ENCODE measurements at places on chromosomes 3 and 15.

DNA sequence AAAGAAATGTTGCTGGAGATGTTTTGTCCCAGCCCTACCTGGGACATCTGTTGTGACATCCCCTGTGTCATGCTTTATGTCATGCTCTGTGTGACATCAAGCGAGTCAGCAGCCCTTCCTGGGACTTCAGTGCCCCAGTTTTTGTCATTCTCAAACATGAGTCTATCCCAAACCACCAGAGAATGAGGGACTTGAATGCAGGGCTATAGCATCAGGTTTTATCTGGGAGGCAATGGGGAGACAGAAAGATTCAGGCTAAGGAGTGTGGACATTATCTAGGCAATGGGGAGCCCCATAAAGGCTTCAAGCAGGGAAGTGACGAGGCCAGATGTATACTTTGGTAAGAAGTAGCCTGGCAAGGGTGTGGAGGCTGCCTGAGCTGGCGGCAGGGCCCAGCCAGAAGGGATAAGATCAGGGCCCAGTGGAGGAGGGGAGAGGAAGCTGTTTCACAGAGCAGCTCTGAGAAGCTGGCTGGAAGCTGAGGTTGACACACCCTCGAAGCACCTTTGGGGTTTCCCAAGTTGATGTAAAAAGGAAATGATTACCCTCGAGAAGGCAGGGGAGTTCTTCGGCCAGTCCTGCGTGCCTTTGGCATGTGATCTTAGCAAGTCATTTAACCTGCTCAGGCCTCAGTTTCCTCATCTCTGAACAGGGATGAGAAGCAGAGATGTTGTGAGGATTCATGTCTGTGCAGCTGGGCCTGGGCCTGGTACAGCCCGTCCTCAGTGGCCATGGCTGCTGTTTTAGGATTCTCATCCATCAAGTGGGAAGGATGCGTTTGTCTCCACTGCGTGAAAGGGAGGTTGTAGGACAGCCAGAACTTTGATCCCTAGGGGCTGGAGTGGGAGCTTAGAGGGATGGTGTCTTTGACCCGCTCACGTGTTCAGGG, 34.3 kb downstream of the IRAK2 start:
- DNase-seq, result no peak

DNA sequence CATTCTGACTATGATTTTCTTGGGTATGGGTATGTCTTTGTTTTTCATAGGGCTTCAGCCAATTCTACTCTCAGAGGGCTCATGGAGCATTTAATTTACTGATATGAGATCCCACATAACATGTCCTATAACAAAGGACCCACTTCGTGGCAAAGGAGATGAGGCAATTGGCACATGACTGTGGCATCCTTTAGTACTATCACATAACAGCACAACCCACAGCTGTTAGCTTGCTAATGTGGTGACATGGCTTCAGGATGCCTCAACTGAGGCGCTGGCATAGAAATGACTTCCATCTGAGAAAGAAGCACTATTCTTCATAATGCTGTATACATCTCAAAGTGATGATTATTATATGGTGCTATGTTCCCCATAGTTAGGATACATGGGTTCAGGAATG, 48.1 kb upstream of the RFX7 start:
- no peak for DNase-seq

GRCh38 chr3:42843713-42844411, 31.8 kb downstream of the CYP8B1 start:
- DNase-seq, result no peak

DNA sequence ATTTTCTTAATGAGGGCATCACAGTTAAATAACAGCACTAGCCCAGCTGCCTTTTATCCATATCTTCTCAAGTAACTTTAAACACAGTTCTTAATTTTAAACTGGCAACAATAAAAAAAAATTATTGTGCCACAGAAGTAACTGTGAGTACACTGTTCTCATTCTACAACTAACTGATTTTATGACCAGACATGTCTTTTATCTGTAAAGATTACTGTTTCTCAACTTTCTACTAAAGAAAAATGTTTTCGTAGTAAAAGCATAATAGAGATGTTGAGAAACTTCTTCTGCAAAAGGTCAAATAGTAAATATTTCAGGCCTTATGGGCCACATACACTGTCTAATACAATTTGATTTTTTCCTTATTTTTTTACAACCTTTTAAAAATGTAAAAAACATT, 32.0 kb downstream of the PLOD2 start:
- DNase-seq, result no peak

DNA sequence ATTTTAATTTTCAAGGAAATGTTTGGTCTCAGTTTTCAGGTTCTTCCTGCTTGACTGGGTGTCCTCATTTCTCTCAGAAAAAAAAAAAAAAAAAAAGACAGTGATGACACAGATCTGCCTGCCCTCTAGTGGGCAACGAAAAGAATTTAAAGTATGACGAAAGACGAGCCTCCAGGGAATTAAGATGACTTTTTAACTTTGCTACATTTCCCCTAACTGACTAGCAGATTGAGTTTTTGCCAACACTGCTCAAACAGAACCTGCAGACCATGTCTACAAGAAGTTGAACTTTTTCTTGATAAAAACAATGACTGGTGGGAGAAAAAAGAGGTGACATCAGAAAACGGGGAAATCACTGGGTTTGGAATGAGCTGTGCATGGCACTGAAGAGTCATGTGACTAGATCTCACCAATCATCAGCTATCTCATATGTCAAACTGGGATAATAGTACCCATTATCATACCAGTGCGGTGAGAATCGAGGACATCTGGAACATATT, 40.8 kb downstream of the EOMES start:
- peak; percentile 38 for DNase-seq

GRCh38 chr3:147173257-147173656, 233.1 kb downstream of the ZIC4 start:
- DNase-seq, result no peak

GRCh38 chr3:98213276-98213675, 46.8 kb downstream of the OR5H15 start:
- DNase-seq, result no peak

- DNase-seq, result no peak
Measured at GRCh38 chr3:139836698-139837464, 98.1 kb upstream of the CLSTN2 start.

GRCh38 chr3:126858887-126859286, 124.0 kb upstream of the PLXNA1 start:
- no peak for DNase-seq

DNA sequence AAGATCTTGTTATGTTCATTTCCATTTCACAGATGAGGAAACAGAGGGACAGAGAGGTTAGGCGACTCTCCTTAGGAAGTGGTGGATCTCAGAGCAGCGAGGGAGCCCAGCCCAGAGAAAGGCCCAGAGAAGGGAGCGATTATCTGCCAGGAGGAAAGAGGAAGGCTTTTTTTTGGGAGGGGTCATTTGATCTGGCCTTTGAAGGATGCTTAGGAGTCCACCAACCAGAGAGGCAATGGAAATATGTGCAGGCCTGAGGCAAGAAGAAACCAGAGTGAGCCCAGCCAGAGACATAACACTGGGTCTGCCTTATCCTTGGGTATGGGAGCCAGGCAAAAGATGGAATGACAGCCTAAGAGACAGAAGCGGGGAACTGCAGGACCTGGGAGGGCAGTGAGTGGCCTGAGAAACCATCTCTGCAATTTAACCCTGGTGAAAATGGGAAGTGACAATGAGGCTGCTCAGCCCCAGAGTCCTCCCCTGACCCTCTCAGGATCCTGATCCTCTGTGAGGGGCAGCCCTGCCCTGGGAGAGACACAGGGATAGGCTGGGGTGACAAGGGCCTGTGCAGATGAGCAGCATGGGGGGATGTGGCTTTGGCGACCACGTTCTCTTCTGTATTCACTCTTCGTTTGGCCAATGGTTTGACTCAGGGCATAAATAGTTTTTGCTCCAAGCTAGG, 163.2 kb downstream of the WNT7A start:
- no peak for DNase-seq

DNA sequence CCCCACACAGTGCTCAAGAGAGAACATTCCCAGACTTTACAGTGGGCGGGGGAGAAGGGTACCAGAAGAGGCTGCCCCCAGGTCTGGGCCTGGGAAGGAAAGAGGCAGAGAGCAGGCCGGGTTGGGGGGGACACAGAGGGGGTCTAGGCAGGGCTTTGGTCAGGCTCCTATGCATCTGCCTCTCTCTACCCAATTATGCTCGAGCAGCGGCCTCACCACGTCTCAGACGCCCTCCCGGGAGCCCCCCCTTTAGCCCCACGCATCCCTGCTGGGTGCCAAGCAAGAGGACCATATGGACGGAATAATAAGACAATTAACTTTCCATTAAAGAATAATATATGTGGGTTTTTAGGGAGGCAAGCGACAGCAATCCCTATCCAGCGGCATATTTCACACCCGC, 32.8 kb downstream of the CACNA2D2 start:
- no peak for DNase-seq

DNA sequence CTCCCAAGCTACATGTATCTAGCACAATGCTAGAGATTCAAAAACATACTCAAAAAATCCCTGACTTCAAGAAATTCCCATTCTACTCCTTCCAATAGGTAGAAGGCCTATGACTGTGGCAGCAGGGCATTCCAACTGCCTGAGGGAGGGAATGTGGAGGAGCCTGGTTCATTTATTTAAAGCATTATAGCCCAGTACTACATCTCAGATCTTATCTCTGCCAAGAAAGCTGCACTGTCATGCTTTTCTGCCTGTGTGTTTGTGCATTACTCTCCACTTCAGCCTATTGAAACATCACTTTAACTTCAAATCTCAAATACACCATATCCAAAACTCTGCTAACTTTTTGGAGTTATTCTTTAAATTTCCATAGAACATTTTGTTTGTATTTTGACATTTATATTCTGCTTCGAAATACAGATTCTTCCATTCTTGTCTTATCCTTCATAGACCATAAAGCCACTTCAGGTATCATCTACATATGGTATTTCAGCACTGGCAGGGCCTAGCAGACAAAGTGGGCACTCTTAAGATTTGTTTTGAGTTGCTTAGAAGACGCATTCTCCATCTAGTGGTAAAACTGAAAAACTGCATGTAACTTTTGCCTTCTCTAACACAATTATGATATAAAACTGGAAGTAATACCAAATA, 59.1 kb upstream of the NEDD4 start:
- DNase-seq, result no peak

DNA sequence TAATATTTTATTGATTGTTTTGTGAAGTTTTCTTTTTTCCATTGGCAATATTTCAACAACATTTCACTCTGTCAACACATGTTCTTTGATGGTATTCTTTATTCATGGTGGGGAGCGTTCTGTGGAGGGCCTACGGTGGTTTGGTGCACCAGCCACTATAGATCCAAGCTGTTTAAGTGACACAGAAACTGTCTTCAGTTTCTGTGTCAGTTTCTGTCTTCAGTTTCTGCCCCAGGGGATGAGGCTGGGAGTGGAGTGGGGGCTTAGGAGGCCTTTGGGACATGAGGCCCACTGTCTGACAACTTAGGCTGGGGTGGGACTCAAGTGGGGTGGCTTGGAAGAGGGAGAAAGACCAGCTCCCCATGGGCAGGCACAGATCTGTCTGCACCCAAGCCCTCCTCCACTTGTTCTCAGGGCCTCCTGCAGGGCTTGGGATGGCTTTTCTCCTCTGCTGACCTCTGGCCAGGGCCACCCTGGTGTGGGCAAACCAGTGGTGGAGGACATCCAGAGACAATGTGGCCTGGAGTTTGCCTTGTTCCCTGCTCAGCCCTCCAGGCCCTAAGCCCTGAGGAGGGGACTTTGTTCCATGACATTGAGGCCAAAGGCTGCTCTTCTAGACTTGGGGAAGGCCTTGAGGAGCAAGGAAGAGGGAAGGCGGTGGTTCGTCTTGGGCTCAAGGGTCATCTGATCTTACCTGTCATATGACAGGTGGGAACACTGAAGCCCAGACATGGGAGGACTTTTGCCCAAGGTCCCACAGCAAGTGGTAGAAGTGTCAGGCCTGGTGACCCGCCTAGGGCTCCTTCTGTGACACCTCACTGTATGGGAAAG, 60.3 kb upstream of the SMAD6 start:
- no peak for DNase-seq

- DNase-seq, result no peak
Measured at GRCh38 chr3:194906229-194906629, 220.5 kb downstream of the FAM43A start.

- no peak for DNase-seq
Measured at GRCh38 chr3:61134532-61134931, 116.7 kb downstream of the FHIT start.

GRCh38 chr15:89406218-89406939, 71.8 kb upstream of the POLG start:
- DNase-seq, result no peak

GRCh38 chr15:43285609-43286037, 18.9 kb upstream of the TGM5 start:
- DNase-seq, result peak; percentile 62

DNA sequence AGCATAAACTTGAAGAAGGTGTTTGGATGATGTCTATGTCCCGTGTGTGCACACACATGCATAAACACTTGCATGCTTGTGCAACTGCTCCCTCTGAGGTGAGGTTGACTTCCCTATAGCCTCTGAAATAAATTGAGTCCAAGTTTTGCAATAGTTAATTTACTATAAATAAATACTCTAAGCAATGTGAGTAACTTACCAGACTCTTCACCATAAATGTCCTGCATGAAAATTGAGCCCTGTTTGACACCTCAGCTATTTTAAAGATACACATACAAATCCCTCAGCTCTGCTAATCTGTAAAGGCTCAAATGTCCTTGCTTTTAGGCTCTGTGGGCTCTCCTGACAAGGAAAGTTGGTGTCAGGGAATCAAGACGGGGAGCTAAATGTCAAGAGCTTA, 37.1 kb downstream of the GJD2 start:
- no peak for DNase-seq

GRCh38 chr15:89506026-89506686, 9.8 kb upstream of the RHCG start:
- DNase-seq, result no peak

DNA sequence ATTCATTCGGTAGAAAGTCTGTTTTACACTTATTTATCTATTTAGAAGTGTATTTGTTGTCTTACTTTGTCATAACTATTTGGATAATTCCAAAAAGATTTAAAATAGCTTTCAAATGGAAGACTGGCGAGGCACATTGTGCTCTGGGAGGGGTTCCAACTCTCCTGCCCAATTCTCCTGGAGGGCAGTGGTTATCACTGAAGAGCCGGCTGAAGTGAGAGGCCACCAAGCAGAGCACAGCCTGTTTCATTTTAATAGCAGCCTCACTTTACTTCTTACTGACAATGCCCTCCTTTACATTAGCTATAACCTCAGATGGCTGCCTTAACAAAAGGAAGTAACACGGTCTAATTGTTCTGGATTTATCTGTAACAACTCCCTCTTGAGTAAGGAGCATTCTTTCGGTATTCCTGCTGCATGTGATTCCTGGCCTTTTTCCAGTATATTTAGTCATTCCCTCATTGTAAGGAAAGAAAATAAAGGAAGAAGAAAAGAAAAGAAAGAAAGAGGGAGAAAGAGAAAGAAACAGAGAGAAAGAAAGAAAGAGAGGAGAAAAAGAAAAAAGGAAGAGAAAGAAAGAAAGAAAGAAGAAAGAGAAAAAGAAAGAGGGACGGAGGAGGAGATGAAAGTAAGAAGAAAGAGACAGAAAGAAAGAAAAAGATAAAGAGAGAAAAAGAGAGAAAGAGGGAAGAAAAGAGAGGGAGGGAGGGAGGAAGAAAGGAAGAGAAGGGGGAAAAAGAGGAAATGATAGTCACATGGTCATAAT, 339.8 kb upstream of the WNT5A start:
- no peak for DNase-seq

GRCh38 chr3:72658466-72659100, 189.7 kb downstream of the SHQ1 start:
- DNase-seq, result no peak

- no peak for DNase-seq
Measured at GRCh38 chr3:195897853-195898415, 10.4 kb downstream of the TNK2 start.
